Cerebellum (tissue), 4 donors: ENCODE measurements at places on chromosomes 2 and 18. TPM values are rescaled to one million over a fixed set of nuclear protein-coding genes. Genes with fewer than 3 reads are reported as not detected.
A peak's percentile ranks its signal among the peaks of the same experiment; 100 is the strongest.

DNA sequence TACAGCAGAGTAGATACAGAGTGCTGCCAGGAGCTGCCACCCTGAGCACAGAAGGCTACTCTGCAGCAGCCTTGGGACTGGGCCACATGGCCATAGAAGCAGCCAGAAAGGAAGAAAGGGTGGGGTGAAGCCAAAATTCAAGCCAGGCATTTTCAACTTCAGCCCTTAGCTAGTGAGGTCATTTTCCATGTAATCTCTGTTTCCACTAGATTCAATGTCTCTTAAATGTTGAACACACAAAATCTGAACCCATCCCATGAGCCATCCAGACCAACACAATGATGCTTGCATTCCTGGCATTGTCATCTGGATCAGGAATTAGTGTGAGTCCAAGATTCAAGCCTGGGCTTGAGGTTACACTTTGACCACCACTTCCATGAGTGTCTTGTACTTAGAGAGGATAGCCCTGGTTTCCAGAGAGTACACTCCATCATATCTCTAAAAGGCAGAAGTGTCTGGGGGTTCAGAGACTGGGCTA lies 243.6 kb downstream of the OSR1 start:
- peak; percentile 85 for DNase-seq

GRCh38 chr2:88042476-88042875 lies 13.1 kb downstream of the KRCC1 start:
- DNase-seq = no peak

GRCh38 chr18:23703057-23703986 lies 14.1 kb downstream of the LAMA3 start:
- DNase-seq = no peak

DNA sequence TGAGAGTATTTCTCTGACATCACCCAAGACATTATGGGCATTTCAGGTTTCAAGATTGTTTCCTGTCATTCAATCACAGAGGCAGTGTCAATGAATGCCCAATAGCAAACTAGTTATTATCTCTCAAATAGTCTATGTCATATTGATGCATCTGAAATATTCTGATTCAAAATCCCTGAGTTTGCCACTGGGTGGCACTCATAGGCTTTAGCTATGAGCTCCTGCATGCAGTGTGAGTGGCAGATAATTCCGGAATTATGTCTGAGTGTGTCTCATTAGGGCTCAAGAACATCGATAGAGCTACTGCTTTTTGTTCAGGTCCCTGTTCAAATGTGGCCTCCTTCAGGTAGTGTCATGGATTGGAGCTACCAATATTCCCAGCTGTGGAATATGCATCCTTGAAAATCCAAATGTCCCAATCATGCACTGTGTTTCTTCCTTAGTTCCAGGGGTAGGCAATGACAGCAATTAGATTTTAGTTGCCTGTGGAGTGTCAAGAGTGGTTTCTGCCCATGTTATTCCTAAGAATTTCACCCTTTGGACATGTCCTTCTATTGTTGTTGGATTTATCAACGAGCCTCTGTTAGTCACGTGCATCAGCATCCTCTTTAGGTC lies 7.8 kb upstream of the OR6B3 start:
- peak; percentile 24 for DNase-seq

GRCh38 chr2:241982706-241983570 lies 113.4 kb downstream of the RTP5 start:
- no peak for DNase-seq

DNA sequence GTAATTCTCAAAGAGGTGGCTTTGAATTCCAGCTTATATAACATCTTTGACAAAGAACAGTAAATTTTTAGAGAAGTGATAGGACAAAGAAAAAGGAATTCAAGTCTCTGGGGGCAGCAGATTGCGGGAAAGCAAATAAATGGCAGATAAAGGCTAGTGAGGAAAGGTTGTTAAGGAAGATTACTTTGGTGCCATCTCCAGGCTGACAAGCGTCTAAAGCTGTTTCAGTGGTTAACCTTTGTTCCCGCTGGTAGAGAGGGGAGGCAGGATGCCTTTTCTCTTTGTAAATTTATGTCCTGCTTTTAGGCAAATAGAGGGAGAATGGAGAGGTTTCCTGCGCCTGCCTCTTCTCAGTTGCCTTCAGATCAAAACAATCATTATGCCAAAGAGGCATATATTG lies 431.2 kb upstream of the CHST9 start:
- no peak for DNase-seq

GRCh38 chr2:71934595-71935261 lies 212.9 kb downstream of the CYP26B1 start:
- DNase-seq = no peak

DNA sequence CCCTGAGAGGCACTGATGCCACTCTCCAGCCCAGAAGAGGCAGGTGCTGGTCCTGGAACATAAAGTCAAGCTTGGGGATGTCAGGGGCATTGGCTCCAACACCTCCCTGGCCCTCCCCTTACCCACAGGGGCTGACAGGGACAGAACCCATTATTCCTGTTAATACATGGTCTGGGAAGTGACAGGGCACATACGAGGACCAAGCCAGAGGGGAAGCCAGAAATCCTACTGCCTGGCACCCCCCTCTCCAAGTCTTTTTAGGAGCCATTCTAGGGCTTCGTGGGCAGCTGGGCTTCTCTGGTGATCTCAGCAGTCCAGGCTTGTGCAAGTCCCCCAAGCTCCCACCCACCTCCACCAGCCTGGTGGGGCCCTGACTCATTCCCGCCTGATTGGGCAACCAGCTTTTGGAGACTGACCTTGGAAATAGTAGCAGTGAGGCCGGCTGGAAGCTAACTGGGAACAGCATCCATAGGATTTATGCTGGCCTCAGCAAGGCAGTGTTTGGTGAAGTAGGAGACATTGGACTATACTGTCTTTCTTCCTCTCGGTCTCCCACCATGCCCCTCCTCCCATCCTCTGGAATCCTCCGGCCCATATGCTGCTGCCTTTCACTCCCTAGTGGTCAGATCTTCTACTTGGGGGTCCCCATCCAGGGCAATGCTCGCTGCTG lies 86.4 kb upstream of the HK2 start:
- no peak for DNase-seq

GRCh38 chr2:222806526-222807137 lies 54.2 kb upstream of the ACSL3 start:
- DNase-seq = no peak

- DNase-seq = no peak
Measured at GRCh38 chr2:36380624-36381481, 25.3 kb downstream of the CRIM1 start.

DNA sequence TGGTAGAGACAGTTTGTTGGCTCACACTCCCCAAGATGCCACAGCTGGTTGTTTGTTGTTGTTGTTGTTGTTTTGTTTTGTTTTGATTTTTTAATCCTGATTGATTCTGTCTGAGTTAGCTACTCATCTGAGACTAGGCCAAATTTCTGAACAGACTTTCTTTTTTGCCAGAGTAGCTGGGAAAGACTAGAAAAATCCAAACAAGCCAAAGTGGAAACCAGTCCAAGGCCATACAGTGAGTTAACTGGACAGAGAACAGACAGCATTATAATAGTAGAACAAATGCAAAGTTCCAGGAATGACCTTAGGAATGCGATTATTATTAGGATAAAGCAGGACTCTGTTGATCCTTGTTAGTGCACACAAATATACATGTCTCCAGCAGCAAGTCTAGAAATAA lies 43.8 kb upstream of the CYP26B1 start:
- no peak for DNase-seq

- DNase-seq = peak; percentile 33
Measured at GRCh38 chr18:36179562-36180355, 7.5 kb upstream of the MOCOS start.

DNA sequence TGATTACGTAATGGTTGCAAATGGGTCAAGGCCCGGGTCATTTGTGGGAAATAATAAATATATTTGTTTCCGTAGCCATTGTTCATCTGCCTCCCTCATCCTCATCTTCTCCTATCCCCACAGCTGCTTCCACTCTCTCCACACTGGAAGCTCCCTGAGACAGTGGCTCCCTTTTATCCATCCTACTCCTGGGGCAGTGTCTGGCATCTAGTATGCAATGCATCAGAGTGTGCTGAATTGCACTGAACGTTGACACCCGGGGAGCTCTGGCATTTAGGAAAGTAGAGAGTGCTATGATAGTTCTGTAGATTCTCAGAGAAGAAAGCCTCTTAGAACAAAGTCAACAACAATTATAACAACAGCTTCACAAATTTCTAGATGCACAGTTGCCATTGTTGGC lies 45.5 kb upstream of the NAB1 start:
- no peak for DNase-seq

DNA sequence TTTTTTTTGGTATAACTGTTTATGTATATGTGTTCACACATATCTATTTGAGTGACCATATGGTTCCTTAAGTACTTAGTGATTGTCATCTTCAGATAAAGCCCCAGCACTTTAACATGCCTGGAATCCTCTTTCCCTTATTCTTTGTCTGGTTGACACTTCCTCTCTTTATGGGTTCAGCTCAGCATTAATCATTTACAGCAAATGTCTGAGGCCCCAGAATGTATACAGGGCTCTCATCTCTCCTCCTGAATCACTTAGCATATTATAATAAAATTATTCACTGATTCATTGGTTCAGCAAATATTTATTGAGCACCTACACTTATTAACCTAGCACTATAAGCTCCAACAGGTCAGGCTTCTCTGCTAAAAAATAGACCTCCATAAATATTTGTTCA lies 43.5 kb upstream of the CD28 start:
- no peak for DNase-seq

DNA sequence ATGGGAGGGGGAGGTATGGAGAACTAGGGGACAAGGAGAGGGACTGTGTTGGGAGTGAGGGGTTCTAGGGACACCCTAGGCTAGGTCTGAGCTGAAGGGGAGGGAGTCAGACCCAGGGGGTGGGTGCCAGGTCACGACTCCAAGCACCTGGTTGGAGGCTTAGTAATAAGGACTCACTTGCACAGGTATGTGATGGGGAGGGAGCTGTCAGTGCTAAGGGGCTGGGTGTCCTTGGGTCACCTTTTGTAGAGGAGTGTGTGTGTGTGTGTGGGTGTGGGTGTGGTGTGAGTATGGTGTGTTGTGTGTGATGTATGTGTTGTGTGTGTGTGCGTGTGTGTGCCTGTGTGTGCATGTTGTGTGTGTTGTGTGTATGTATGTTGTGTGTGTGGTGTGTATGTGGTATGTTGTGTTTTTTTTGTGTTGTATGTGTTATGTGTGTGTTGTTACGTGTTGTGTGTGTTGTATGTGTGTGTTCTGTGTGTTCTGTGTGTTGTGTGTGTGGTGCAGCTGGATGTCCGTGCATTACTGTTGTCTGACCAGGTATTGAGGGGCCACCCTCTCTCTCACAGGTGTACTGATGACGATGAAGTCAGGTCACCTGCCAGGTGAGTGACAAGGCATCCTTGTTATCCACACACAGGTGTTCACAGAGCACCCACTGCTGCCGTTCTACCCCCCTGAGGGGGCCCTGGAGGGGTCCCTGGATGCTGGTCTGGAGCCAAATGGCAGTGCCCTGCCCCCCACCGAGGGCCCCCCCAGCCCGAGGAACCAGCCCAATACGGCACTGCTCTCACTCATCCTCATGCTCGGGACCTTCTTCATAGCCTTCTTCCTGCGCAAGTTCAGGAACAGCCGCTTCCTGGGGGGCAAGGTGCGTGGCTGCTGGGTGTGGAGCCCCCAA lies 9.8 kb downstream of the SLC4A3 start:
- DNase-seq = peak; percentile 0

GRCh38 chr2:240398661-240399267 lies 36.7 kb upstream of the GPC1 start:
- no peak for DNase-seq

DNA sequence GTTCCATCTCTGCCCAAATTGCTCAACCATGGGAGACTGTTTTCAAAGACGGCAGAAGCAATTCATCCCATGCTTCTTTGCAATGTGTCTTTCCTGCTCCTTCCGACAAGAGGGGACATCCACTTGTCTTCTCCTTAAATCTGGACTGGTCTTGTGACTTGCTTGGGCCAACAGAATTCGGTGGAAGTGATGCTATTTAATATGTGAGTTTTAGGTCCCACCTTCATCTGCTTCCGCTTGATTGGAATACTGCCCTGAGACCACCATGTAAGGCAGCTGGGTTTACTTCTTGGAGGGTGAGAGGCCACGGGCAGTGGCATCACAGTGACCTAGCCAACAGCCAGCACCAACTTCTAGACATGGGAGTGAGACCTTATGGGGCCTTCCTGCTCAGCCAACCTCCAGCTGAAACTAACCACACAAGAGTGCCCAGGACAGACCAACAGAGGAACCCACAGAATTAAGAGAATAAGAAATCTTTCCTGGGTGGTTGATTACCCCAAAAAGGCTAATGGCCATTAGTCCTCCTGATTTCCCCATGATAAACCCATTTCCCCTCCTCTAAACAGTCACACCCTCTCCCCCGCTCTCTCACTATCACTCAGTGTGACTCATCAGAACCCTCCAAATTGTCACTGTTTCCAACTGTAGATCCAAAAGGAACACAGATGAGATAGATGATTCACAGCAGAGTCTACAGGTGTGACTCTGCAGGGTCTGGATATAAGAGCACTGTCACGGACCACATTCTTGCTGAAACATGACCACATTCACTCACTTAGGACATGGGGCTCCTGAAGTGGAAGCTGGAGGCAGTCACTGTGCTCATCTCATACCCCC lies 16.2 kb upstream of the RHOB start:
- no peak for DNase-seq

GRCh38 chr2:152200565-152201465 lies 25.3 kb upstream of the STAM2 start:
- no peak for DNase-seq

GRCh38 chr2:137966043-137966442 lies 1.8 kb downstream of the HNMT start:
- DNase-seq = no peak

- DNase-seq = no peak
Measured at GRCh38 chr18:5721924-5722323, 173.4 kb downstream of the TMEM200C start.

DNA sequence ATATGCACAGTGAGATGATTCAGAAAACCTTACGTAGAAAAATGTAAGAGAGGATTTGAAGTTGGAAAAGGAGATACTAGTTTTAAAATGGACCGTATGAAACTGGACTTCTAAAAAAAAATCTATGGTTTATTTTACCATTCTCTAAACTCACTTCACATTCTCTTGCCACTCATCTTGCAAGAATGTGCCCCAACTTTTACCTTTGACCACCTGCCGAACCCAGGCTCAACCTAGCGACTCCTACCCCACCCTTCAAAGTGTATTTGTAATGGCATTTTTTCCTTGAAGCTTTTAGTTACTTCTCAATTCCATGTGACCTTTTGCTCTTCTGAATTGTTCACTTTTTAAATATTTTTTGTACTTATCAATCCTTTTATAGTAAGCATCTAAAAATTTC lies 160.8 kb downstream of the PHLPP1 start:
- DNase-seq = no peak

- no peak for DNase-seq
Measured at GRCh38 chr2:238295144-238296112, 7.0 kb upstream of the PER2 start.

PTPN18 gene
- total RNA-seq = 27.0 TPM

SPHKAP gene
- 17.6 TPM for total RNA-seq

ALPP gene
- not detected for total RNA-seq

POTEI gene
- 0.27 TPM for total RNA-seq

GGCX gene
- 34.1 TPM for total RNA-seq

QPCT gene
- 16.5 TPM for total RNA-seq

ACTR3 gene
- total RNA-seq = 98.4 TPM

RRM2 gene
- total RNA-seq = 18.6 TPM

VIT gene
- 3.4 TPM for total RNA-seq

DLX1 gene
- total RNA-seq = not detected

EVA1A gene
- total RNA-seq = 0.36 TPM

FAM110C gene
- total RNA-seq = 2.9 TPM

SOS1 gene
- 52.4 TPM for total RNA-seq

C2orf80 gene
- 12.2 TPM for total RNA-seq

SMYD1 gene
- 0.09 TPM for total RNA-seq

SLC66A2 gene
- 26.4 TPM for total RNA-seq

C2orf72 gene
- 16.1 TPM for total RNA-seq

SNED1 gene
- 12.0 TPM for total RNA-seq

ASPRV1 gene
- 5.6 TPM for total RNA-seq
